HTR-8/SVneo (cell line): ENCODE measurements at places on chromosomes 7 and 10.

- no peak for DNase-seq
These were observed 41.5 kb downstream of the MINDY4 start for GRCh38 chr7:30812676-30813075.

DNA sequence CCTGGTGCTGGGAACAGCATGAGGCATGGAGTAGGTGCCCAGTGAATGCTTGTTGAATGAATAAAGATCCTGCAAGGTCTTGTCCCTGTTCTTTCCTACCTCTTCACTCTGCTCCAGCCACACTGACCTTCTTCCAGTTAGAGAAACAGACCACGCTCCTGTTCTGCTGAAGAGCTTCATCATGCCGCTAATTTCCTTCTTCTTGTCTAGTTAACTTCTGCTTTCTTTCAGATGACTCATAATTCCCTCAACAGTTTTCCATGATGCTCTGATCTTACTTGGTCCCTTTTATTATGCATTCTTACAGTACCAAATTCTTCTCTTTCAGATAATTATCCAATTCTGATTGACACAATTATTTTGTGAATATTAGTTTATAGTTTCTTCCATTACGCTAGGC lies 59.5 kb upstream of the C1QL3 start:
- DNase-seq: no peak

DNA sequence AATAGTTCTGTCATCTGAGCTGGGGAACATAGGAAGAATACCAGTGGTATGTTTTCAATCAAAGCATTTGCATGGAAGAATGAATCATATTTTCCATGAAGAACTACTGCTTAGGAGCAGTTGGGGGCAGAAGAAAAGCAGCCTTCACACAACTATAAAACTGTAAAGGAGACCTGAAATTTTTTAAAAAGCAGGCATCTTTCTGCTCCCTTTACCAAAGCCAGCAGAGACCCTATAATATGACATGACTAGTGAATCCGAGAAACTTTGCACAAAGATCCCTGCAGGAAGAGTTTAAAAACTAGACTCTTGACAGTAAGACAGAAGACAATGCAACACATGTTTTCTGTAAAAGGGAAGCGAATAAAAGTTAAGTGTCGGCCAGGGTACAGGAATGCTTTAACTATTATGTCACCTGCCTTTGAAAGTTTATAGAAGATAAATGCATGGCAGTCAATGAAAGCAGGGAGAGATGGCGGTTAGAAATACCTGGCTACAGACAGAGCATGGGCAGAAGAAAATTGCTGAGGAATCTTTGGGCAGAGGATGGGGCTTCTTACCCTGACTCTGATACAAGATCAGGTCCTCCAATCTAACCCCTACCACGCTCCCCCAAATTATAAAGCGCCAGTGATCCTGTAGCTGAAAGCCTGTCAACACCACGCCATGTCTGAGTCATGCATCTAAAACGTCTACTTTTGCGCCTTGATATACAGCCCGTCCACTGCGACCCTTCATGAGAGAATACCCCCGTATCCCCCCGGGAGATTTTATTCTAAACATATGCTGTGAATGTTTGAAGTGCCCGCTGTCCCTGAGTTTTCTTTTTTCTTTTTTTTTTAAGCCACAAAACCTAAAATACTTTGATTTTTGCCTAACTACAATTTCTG lies 93.1 kb downstream of the GLI3 start:
- DNase-seq: no peak

DNA sequence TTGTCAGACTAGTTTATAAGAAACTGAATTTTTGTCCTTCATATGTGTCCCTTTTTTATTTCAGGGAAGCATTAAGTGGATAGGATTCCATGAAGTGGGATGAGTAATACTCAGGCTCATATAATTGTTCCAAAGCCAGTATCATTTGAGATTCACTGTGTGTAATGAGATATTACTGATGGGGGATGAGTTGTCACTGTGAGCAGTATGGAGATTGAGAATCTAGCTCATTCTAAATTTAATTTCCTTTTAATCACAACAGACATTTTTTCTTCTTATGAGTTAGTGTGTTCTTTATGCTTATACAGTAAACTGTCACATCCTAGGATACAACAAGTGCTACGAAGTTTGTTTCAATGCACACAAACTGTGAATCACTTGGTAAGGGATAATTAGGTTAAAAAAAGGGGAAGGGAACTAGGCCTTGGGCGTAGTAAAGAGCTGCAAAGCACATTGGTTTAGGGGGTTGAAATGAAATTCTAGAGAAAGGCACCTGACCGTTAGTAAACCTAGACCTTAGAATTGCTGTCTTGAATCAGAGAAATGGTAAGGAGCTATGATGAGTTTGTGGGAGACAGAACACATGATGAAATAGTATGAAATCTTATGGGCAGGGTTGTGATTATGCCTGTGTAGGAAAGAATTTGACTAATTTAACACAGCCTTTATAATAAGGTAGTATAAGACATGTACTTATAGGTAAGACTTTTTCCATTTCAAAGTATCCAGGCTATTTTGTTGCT lies 153.4 kb downstream of the MLLT10 start:
- DNase-seq: no peak

DNA sequence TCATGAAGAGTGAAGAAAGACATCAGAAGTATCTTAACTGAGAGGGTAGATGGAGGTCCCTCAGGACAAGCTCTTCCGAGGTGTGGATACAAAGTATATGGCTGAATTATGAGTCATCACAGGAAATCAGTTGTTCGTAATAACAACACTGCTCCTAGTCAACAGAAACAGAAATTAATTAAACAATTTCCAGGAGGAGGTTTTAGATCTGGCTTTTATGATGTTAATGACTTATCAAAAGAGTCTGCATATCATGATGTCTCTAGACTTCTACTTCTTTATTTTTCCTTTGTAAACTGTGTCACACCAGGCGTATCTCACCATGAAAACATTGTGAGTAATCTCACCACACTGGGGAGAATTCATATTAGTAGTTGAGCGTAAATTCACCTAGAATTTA lies 31.2 kb downstream of the OSBPL3 start:
- DNase-seq: no peak

DNA sequence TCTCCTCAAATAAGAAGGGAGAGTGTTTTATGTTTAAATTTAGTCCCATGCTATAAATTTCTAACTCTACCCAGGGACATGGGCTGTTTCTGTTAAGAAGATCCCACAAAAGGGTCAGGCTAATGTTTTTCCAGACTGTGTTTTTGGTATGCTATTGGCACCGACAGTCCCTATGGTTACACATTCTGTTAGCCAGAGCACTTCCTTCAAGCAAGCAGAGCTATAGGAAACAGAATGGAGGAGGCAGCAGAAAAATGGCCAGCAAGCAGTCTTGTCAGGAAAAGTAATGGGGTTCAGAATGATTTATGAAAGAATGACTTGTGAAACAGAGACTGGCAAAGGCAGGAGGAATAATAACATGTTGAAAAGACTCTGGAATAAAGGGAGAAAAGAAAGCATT lies 44.8 kb upstream of the PHYHIPL start:
- DNase-seq: no peak
